NCI-H2081 (cell line): ENCODE measurements at places on chromosomes 6 and 20.

DNA sequence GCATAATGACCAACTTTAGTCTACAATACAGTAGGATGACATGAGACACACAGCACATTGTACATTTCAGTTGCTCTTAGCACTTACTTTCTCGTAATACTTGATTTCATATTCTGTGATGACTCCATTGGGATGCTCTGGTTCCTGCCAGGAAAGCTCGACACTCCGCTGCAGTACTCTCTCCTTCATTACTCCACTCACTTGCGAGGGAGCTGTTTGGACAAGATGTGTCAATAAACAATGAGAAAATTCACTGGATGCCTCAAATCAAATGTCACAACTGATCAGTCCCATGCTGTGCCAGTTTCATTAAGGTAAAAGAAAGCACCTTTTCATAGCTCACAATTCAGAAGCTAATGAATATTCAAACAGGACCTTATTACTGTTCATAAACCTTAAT is 147.1 kb downstream of the EPHA7 start:
- peak; percentile 53 for DNase-seq

DNA sequence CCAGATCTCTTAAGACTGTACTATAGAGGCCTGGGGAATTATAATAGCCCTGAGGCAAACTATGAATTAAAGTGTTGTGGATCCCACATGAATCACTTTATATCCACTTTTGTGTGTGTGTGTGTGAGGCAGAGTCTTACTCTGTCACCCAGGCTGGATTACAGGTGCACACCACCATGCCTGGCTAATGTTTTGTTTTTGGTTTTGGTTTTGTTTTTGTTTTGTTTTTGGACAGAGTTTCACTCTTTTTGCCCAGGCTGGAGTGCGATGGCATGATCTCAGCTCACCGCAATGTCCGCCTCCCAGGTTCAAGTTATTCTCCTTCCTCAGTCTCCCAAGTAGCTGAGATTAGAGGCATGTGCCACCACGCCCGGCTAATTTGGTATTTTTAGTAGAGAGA is 32.2 kb upstream of the MICB start:
- DNase-seq, result no peak

DNA sequence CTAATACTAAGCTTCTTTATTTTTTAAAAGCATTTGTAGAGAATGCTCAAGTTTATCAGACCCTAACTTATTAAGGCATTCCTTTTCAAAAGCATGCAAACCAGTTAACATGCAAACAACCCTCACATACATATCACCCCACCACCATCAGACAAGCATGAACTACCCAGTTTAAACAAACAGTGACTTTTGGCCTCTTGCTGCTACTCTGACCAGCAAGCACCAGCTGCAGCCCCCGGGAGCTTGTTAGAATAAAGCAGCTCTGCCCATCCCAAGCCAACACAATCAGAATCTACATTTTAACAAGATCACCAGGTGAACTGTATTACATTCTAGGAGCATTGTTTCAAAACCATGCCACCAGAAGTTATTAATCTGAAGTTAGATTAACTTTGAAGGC is 5.9 kb upstream of the NUP153 start:
- no peak for DNase-seq

DNA sequence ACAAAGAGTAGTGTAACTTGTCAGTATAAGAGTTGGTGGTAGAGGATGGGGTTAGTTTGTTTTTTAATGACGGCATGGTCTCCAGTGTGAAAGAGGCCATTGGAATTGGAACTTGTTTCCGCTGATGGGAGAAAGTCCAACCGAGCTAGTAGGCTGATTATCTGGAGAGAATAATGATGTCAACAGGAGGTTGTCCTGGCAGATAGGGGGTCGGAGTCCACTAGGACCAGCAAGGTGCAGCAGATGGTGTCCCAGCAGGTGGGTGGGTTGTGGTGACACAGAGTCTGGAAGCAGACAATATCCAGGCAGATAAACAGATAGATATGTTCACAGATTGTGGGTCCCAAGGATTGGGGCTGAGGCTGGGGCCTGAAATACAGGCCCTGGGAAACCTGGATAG is 35.1 kb downstream of the PKIB start:
- peak; percentile 19 for DNase-seq

- DNase-seq, result no peak
These were observed 414.3 kb downstream of the KIF16B start for GRCh38 chr20:16158976-16159286.

DNA sequence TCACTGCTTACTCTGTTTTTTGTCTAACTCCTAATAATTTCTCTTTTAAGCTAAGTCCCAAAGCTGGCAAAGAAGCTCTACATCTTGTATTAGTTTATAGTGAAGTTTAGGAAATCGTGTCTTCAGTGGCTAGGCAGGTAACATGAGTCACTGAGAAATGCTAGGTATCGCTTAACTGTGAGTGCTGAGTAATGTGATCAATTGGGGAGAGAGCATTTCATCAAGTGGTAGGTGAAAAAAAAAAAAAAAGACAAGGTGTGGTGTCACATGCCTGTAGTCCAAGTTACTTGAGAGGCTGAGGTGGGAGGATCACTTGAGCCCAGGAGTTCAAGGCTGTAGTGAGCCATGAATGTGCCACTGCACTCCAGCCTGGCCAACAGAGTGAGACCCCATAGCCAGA is 125.3 kb downstream of the FAM83B start:
- DNase-seq, result no peak

DNA sequence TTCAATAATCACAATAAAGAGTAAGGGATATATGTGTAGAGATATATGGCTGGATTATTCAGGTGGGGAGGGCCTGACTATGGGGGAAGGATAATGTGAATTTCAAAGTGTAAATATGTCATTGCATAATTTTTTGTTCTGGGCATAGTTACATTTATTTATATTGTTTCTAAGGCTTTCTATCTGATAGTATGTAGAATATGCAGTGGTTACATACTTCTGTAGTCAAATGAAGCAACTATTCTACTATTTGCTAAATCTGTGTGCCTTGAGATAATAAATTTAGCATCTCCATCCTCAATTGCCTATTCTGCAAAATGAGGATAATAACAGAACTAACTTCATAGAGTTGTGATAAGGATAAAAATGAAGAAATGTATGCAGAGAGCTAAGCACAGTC is 359.2 kb downstream of the CDKAL1 start:
- DNase-seq, result no peak

DNA sequence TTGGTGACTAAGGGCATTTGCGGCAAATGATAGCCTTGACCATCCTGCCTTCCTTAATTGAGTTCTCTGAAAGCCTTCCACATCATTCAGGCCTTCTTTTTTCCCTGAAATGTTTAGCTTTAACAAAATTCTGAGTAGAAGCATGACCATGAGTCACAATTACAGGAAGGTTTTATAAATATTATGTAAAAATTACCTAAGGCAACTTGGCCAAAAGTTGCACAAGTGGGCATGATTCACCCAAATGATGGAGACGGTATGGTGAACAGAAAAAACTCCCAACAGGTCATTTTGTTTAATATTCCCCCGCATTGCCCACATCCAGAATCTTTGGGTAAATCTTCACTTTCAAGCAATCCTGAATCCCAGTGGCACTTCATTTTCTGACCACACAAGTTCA is 37.0 kb downstream of the MC3R start:
- no peak for DNase-seq

DNA sequence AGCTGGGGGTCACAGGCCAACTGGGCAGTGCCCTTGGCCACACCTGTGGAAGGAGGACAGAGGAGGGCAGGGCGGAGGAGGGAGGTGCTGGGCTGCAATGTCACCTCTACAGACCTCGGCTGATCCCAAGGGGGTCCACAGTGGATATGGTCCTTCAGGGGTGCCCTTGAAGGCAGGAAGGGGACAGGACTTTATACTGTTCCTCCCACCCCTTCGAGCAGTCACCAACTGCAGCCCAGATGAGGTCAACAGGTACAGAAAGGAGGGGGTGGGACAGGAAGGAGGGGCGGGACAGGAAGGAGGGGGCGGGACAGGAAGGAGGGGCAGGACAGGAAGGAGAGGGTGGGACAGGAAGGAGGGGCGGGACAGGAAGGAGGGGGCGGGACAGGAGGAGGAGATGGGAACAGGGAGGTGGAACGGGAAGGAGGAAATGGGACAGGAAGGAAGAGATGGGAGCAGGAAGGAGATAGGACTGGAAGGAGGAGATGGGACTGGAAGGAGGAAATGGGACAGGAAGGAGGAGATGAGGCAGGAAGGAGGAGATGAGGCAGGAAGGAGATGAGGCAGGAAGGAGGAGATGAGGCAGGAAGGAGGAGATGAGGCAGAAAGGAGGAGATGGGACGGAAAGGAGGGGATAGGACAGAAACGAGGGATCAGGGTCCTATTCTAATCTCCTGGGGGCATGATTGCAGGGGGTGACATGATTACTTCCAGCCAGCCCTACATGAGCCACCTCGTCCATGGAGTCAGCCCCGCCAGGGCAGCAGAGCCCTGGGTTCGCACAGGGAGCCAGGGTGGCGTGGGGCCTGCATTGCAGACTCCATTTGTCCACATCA is 19.4 kb upstream of the MRGBP start:
- no peak for DNase-seq

DNA sequence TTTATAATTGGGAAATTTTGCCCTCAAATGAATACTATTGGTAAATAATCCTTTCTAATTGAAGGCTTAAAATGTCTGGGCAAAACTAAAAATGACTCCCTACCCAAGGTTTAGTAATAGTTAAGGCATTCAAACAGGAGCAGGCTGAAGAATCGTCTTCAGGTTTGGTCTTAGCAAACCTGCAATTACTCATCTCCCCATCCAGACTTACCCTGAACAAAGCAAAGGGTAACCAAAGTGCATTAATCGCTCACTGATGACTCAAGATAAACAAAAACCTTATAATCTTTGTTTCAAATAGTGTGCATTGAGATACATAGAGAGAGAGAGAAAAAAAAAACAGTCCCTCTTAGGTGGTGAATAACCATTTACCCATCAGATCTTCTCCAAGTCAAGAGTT is 225.5 kb downstream of the BMP2 start:
- DNase-seq, result no peak

GRCh38 chr6:13048113-13048512 is 280.2 kb downstream of the TBC1D7 start:
- DNase-seq, result no peak

DNA sequence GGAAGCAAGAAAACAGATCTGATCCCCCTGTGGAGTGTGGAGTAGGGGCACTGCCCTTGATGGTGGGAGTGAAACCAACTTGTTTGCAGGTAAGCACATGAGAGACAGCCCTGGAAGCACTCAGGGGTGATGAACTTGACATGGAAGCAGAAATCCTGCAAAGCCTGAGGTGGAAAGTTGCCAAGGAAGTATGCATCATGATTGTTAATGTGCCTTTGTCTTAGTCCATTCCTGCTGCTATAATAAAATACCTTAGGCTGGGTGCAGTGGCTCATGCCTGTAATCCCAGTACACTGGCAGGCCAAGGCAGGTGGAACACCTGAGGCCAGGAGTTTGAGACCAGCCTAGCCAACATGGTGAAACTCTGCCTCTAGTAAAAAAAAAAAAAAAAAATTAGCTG is 40.2 kb upstream of the IFNGR1 start:
- DNase-seq, result no peak

GRCh38 chr6:109912118-109912517 is 66.0 kb upstream of the GPR6 start:
- no peak for DNase-seq

DNA sequence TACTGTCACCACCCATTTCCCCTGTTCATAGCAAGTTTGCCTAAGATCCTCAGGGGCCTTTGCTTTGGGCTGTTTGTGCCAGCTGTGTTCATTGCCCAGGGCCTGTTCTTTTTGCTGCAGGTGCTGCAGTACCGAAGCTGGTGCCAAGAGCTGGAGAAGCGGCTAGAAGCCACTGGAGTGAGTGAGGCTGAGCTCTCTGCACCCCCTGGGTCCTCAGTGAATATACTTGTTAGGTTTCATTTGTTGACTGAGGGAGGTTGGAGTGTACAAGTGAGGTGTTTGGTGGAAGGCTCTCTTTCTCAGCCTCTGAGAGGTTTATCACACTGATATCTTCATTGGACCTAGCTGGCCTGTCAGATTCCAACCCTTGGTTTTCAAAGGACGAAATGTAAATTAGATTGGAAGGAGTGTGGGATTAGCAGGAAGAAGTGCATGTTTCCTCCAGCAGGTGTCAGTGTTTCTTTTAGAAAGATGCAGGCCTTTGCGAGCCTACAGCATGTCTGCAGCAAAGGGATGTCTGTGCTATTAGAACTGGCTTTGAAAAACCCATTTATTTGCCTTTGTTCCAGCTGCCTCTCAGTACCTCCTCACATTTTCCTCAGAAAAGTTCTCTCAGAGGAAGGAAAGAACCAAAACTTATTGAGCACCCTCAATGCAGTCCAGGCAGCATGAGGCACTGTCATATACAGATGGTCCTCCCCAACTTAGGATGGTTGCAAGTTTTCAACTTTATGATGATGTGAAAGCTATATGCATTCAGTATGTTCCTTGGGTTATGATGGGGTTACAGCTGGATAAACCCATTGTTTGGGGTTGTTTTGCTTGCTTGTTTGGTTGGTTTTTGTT is 8.3 kb downstream of the CEP250 start:
- DNase-seq, result peak; percentile 73

GRCh38 chr20:8227293-8227692 is 95.2 kb downstream of the PLCB1 start:
- no peak for DNase-seq

DNA sequence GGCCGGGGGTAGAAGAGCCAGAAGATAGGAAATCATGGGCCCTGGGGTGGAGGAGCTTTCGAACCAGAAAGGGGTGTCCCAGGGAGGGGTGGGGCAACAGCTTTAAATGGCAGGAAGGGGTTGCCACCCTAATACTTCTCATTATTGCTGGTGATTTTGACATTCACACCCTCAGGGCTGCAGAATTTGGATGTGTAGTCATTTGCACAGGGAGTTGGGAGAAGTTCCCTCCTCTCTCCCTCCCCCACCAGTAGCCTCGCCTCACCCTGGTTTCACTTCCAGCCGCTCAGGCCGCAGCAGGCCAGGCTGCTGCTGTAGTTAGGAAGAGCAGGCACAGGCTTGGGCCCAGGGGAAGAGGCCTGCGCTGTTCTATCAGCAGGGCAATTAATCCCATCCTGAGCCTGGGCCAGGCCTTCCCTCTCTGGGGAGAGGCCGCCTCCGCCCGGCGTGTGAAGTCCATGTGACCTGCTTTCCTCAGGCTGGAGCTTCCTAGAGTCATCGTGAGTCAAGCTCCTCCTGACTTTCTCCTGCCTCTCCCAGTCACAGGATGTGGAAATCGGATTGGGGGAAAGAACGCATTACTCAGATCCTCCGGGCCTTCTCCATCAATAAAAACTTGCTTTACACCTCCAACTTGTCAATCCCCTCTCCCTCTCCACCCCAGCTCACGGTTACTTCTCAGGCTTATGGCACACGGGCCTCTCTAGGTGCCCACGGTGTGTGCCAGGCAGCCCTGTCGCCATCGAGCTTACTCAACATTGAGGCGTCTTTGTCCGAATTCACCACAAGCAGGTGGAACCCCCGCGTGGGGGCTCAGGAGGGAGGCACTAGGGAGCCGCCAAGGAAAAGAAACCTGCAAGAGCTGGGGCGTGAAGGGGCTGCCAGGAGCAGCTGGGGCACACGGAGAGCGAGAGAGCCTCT is 7.8 kb downstream of the ADTRP start:
- DNase-seq, result no peak
